ENCODE measurements at places on chromosomes 5 and 9.

DNA sequence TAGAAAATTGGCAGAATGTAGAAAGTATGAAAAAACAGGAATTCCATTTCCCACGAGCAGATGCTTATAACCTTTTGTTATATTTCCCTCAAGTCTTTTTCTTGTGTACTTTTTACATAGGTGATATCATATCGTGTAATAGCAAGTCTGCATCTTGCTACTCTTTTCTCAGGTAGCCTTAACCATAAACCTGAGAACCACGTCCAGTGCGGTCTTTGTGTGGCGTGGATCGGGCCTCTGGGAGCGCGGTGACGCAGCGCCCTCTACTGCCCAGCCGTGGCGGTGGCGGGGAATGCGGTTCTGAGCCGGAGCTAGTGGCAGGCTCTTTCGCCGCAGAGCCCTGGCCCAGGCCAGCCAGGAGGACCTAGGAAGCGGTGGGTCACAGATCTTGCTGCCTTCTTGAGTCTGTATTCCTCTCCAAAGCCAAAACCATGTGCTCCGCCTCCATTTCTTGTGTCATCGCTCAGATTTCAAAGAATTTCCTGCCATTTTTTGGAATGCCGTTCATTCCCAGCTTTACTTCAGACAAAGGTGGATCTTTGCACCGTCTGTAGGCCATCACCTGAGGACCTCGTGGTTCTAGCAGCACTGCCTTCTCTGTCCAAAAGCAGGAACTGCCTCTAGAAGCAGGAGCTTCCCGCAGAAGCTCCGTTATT lies 71.9 kb downstream of the MVB12B start:
- DNase-seq: peak; percentile 92

GRCh38 chr9:35814106-35814840 lies 569 bp downstream of the HINT2 start:
- peak; percentile 81 for DNase-seq

DNA sequence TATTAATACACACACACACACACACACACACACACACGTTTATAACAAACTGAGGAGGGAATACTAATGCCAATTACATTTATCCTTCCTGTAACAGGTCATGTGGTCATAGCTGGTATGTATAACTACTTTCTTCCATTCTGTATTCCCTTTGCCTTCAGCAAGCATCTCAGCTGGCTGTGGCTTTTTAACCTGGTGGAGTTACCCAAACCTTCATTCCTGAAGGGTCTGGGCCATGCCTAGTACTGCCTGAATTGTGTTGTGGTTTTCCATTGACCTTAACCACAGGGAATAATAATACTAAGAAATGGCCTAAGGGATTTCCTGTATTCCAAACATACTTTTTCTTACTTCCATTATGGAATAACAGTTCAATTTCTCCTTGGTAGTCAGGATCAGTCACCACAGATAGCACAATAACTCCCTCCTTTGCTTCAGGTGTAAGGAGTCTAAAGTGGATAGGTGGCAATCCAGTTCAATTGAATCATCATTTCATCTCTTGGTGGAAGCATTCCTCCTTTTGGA lies 222.2 kb upstream of the MEF2C start:
- DNase-seq: no peak

- DNase-seq: no peak
These were observed 302.4 kb downstream of the CHSY3 start for GRCh38 chr5:130206686-130207085.

- peak; percentile 37 for DNase-seq
These were observed 93.1 kb downstream of the C9orf152 start for GRCh38 chr9:110114859-110115201.
